ENCODE measurements at places on chromosomes 5 and 9.

- DNase-seq, result no peak
Measured at GRCh38 chr9:127264462-127265219, at the start of gene GARNL3. GARNL3 (plus strand) TSS chr9:127264774; CDS start chr9:127264878, 104 bp downstream.

- no peak for DNase-seq
Measured at GRCh38 chr9:111099199-111100008, 61.1 kb upstream of the LPAR1 start.

DNA sequence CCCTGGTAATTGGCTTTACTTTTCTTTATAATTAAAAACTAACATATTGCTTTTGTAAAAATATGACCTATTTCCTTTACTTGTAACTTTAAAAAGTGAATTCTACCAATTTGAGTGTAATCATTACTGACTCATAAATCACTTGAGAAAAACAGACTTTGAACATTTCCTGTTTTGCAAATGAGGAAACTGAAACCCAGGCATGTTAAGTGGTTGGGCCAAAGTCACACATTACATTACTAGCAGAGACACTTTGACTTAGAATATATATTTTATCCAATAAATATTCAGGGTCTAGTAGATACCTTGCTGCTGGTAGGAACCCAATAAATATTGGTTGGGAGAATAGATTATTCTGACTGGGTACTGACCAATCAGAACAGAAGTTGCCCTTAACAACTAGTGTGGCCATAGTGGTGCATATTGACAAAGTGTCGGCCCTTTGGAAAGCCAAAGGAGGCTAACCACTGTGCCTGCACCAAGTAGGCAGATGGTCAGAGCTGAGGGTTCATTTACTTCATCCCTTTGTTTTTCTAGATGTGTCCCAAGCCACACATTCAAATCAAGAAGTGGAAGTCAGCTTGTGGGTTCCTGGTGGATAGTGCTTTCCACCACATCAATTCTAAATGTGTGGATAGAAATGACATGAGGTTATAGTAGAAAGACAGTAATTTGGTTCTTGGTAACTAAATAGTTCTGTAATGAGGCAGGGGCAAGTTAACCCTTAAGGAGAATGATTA, 365.1 kb upstream of the RIOK2 start:
- no peak for DNase-seq

DNA sequence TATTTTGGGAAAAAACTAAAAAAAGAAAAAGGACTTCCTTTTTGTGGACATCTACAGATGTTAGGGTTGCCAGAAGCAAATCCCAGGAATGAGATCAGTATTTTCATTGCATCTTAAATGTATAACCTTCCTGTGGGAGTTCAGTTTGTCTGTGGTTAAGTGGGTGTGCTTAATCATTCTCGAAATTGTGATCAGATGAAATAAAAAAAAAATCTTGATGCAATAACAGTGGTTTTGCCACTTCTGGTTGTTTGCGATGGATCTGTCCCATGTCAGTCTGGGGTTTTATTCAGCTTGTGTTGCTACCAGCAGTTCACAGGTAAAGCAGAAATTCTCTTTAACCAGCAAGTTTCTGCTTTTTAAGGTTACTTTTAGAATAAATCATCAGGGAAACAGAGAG, 179.0 kb downstream of the MAN2A1 start:
- DNase-seq, result no peak

- no peak for DNase-seq
Measured at GRCh38 chr5:106331415-106331814, 1339.3 kb downstream of the EFNA5 start.

- DNase-seq, result no peak
Measured at GRCh38 chr5:112189391-112189790, 229.7 kb downstream of the EPB41L4A start.

DNA sequence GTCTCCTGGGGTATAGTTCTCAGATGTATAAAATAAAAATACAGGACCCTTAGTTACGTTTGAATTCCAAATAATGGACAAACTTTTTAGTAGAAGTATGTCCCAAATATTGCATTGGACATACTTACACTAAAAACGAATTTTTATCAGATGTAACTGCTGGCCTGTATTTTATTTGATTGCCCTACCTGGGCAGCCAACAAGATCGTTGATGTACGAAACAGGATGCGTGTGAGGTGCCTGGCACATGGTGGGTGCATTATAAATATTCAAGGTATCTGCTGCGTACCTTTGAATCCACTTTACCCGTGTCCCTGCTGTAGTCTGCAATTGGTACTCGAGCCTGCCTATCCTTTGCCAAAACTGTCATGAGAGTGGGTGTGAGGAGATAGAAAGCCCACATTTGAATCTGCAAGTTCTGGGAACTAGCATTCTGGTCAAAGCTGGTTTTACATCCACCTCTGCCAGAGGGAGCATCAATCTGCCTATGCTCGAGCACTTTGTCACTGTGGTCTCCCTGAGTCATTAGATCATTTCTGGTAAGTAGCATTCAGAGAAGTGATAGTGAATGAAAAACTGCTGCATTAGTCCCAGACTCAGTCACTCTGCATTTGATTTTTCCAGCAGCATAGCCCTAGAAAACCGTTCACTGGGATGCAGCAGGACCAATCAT, 133.7 kb upstream of the IQGAP2 start:
- no peak for DNase-seq

DNA sequence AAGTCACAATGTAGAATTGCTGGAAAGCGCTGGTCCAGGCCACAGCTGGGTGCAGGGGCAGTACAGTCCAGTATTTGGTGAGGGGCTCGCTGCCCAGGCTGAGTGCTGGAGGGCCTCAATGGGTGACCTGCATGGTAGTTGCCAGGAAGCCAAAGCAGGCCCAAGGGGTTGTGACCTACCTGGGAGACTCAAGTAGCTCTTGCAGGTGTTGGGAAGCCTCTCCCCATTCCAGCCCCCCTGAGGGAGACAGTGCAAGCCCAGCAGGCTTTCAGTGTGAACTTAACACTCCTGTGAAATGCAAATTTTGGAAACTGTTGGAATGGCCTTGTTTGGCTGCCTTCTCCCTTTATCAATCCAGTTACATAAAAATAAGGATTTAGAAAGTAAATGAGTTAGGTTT, 13.9 kb downstream of the KDM4C start:
- no peak for DNase-seq

DNA sequence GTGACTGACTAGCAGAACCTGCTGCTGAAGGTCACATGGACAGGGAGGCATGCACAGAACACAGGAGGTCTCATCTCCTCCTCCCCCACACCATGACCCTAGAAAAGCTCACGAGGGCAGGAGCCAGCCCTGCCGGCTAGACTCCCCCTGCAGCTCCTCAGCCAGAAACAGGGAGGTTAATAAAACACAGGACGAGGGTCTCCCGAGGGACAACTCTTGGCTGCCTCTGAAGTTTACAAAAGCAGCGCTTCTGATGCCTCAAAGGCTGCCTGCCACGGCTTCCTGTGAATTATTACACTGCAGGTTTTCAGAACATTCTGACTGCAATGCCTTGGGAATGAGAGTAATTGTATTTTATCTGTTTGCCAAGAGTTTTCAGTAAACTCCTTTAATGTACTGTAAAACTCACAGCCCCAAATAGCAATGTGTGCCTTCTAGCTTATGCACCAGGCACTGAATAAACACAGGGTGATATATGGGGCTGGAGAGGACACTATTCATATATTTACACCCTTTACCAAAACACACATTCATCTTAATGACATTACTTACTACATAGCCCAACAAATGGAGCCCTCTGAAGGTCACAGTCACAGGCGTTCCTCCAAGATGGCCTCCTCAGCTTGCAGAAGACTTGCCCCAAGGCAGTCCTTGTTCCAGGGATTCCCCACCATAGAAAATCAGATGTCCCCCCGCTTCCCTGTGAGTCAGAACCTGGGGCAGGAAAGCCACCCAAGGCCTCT, 83.7 kb downstream of the C5orf15 start:
- no peak for DNase-seq

- DNase-seq, result no peak
Measured at GRCh38 chr9:92727716-92728700, 36.6 kb downstream of the BICD2 start.

- no peak for DNase-seq
Measured at GRCh38 chr9:10079284-10079964, 533.4 kb downstream of the PTPRD start.

GRCh38 chr9:133484671-133485437, 6.0 kb upstream of the SLC2A6 start:
- DNase-seq, result no peak

- DNase-seq, result no peak
Measured at GRCh38 chr9:5760338-5760737, 72.6 kb downstream of the ERMP1 start.

DNA sequence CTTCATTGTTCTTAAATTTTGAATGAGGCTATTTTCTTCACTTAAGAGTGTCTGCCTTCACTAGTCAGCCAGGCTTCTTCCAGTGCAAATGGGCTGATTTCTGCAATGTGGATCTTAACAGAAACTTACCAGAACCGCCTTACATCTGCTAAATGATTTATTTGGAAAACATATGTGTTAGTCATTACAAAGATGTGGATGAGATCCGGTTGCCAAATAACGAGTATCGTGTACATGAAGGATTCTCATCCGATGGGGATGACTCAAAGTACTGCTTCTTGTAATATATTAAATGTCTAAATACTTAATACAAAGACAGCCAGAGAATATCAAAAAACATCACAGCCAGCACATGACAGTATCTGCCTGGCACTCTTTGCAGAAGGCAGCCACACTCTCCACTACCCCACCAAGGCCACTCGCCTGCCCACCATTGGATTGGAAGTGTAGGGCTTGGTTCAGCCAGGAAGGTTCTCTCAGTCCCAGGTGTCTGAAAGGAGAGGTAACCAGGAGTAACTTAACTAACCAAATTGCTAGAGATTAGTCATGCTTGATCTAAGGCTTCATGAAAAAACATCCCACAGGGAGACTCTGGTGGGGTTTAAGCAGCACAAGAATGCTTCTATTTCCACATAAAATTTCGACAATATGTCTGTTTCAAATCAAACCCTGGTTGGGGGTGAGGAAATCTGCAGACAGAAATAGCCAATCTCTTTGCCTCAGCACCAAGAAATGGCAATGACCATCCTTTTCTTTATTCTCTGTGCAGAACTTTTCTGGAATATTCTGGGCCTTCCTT, 174.8 kb downstream of the GADD45G start:
- no peak for DNase-seq

GRCh38 chr9:89243296-89244061, 64.9 kb upstream of the SHC3 start:
- DNase-seq, result no peak

GRCh38 chr9:125867751-125868415, 120.7 kb downstream of the PBX3 start:
- no peak for DNase-seq

GRCh38 chr9:70046274-70047070, 2.8 kb downstream of the MAMDC2 start:
- no peak for DNase-seq

DNA sequence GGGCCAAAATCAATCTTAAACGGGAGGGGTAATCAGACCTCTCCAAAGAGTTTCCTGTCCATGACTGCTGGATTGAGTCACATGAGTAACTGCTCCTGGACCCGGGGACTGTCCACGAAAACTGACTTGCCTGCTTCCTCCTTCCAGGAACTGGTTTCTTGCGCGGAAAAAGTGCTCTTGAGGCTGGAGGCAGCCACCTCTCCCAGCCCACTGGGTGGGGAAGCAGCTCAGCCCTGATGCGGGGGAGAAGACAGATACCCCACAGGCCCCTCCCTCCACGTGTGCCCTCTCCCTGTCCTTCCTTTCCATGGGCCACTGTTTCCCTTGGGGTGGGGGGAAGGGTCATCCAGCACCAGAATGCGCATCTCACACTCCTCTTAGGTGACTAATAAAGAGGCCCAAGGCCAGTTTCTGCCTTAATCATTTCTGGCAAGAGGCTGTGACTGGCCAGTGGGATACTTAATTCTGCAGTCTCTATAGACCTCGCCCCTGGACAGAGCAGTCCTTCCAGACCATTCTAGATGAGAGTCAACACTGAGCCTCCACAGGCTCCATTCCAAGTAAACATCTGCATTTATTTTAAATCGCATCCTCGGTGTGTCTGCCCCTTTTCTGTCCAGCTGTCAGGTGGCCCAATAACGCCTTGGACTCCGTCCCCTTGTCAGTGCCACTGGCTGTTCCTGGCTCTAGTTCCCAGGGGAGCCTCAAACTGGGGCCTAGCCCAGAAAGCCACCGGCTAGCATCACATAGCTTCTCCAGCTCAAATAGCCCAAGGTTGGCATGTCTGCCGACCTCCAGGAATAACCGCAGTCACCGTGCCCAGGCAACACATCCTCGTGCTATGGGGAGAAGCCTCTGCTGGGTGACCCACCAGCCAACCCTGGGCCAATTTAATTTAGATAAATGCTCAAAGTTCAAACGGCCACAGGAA, 12.0 kb downstream of the REXO4 start:
- DNase-seq, result no peak

GRCh38 chr9:111559000-111559610, 34.1 kb downstream of the ZNF483 start:
- DNase-seq, result no peak

- DNase-seq, result no peak
Measured at GRCh38 chr9:27198190-27198589, 89.2 kb downstream of the TEK start.

DNA sequence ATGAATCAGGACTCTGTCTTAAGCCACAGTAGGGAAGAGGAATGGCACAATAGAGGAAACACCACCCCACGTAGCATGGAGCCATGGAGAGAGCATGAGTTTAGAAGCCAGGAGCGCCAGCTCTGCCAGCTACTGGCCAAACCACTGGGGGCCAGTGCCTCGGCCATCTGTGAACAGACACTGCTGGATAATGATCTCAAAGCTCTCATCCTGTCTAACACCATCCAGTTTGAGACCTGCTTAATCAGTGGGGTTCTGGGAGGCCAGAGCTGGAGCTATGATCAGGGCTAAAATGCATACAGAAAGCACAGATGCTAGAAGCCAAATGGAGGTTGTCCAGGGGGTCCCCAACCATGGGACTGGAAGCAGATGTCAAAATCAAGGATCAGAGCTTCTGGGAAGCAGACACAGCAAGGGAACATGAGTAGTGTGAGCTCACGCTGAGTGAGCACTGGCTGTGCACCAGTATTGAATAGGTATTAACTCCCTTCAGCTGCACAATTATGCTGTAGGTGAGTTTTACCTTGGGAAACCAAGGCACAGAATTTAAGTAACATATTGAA, 92.7 kb downstream of the KCNIP1 start:
- DNase-seq, result no peak

DNA sequence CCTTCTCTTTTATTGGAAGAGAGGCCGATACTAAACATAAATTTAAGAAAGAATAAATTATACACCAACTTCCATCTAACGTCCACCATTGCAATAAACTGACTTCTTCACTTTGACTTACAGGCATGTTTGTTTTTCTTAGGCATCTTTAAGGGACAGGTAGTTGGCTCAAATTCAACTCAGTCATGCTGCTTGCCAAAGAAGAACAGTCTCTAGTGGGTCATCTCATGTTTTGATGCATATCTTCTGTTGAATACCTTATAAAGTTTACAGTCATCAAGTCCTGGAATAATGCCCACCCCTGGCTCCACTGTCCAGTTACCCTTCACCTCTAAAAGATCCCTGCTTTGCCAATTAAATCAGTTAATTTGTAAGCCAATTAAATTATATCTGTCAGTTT, 328.2 kb upstream of the GRAMD2B start:
- DNase-seq, result no peak
